ENCODE measurements at places on chromosomes 3 and 15. TPM values are rescaled to one million over a fixed set of nuclear protein-coding genes. Genes with fewer than 3 reads are reported as not detected.
A peak's percentile ranks its signal among the peaks of the same experiment; 100 is the strongest.

The GOLGA8M gene
- total RNA-seq, result under 0.01 TPM

The FHIT gene
- not detected for total RNA-seq

GRCh38 chr3:153094386-153094785 is 67.6 kb upstream of the RAP2B start:
- no peak for DNase-seq

DNA sequence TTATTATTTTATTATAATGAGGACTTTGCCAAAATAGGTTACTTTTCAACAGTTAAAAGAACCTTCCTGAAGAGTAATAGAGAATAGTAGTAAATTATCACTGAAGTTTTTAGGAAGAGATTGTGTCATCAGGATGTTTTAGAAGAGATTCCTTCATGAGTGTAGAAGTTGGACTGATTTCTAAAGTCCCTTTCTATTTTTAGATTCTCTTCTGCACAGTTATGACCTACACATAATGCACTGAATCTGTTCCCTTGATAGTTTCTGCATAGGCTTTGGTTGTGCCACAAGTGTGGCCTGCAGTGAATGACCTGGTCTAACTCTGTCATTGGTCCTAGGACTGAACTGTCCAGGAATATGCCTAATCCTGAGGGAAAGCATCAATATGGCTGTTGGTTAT is 23.9 kb downstream of the SLC35A5 start:
- DNase-seq, result peak; percentile 43

DNA sequence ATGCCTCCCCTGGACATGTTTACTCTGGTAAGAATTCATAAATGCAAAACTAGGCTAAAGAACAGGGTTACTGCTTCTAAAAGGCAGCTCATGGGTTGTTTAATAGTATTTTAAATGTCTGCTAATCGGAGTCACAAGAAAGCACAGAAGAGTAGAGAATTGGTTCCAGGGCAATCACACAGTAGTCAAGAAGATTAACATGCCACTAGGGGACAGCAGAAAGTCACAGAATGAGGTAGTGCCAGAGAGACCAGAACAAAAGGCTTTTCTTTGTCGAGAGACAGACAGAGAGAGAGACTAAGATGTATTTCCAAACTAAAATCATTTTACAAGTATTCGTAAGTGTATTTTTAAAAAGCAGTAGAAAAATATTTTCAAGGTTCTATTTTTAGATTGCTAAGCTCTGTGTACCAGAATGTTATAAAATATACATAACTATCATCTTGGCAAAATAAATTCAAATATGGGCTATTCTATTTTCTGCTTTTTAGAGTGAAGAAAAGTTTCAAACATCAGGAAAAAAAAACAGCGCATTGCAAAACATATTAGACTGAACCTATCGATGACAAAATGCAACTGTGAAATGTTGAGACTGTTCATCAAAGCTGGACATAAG is 78.3 kb upstream of the CDIN1 start:
- DNase-seq, result peak; percentile 79

GRCh38 chr3:26653811-26654425 is 31.3 kb downstream of the LRRC3B start:
- no peak for DNase-seq

GRCh38 chr3:180059356-180059755 is 22.6 kb upstream of the PEX5L start:
- DNase-seq, result peak; percentile 3

DNA sequence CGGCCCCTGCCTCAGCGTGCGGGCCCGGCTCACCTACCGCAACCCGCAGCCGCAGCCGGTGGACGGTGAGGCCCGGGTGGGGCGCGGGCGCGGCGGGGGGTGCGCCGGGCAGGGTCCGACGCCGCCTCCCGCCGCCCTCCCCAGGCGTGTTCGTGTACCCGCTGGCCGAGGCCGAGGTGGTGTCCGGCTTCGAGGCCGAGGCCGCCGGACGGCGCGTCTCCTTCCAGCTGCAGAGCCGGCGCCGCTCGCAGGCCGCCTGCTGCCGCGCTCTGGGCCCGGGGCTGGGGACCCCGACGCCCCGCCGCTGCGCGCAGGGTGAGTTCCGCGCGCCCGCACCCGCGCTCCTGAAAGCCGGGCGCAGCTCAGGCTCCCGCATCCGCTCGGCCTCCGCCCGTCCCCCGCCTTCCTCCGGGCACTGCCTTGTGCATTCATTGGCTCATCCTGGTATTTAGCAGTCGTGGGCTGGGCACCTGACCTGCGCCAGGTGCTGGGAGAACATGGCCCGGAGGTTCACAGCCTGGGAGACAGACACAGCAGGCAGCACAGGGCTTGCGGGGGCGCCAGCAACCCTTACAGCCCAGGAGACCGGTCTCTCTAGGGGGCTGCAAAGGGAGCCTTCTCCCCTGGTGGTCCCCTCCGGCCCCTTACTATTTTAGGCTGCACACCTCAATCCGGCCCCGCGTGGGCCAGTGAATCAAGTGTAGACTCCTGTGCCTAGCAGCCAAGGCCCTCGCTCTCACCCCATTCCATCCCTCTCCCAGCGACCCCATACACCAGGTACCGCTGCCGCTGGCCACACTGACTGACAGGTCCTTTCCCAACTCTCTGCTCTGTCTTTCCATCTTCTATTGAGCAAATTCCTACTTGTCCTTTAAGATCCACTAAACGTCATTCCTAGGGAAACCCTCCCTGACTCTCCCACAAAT is 1.5 kb downstream of the VWA5B2 start:
- no peak for DNase-seq

DNA sequence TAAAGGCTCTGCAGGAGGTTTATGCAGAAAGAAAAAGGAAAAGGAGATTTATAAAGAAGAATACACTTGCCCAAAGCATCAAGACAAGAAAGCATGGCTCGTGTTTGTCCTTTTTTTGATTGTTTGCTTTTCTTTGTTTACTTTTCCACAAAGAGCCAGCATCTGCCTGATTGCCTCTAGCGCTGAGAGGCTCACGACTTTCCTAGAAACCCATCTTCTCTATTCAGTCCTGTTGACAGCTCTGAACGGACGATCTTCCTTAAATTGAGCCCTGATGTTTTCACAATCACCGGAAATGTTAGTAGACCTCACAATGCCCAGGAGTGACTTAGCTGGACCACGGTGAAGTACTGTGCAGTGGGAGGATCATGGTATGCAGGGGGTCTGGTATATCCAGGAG is 12.4 kb downstream of the GP5 start:
- DNase-seq, result no peak

DNA sequence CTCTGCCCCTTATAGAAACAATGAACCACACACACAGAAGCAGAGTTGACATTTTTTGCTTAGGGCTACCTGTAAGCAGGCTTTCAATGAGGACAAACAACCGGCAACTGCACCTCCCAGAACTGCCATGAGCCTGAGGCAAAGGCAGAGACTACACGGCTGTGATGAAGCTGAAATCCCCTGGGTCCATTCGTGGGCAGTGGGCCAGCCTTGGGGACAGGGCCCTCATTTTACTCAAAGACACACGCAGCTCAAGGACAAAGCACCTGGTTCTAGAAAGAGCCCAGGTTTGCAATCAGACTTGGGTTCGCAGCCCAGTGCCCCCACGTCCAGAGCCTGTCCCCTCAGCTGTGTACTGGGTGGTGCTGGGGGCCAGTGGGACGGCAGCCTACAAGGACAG is 17.9 kb downstream of the FAM174B start:
- no peak for DNase-seq

- no peak for DNase-seq
These were observed 202.2 kb upstream of the CTNNB1 start for GRCh38 chr3:40996827-40997710.

Measured in IMR-90 (cell line).